ENCODE measurements at places on chromosomes 2 and 18. TPM values are rescaled to one million over a fixed set of nuclear protein-coding genes. Genes with fewer than 3 reads are reported as not detected.

- peak; percentile 61 for DNase-seq
Measured at GRCh38 chr18:79068341-79068936, 755 bp upstream of the ATP9B start.

- DNase-seq, result no peak
Measured at GRCh38 chr18:13019301-13019700, 28.1 kb downstream of the CEP192 start.

The GRP gene
- 0.29 TPM for polyA plus RNA-seq

- no peak for DNase-seq
Measured at GRCh38 chr18:29087616-29088246, 910.8 kb upstream of the CDH2 start.

GRCh38 chr2:28101123-28101522, 210.6 kb downstream of the BABAM2 start:
- no peak for DNase-seq

DNA sequence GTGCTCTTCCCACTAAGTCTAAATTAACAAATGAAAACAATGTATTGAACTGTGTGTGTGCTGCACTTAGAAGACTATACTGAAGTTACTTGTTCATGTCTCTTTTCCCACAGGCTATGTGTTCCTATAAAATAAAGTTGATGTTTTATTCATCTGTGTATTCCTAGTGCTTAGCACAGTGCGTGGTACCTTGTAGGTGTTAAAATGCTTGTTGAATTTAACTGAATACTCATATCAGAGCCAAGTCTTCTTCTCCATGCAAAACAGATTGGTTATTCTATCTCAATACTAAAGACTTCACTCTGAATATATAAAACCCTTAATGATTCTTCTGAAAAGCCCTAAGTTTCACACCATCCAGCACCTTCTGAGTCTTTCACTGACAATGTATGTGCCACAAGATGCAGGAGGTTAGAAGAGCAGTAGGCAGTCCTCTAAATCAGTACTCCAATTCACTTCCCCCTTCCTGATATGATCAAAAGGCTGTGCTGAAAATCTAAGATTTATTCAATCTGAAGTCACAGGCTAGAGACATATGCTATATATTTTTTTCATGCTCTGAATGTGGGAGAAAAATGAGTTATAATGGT, 231.7 kb upstream of the CCDC150 start:
- DNase-seq, result no peak

The SPRED2 gene
- polyA plus RNA-seq, result 30.9 TPM

The LRP2 gene
- 0.09 TPM for polyA plus RNA-seq

- peak; percentile 36 for DNase-seq
Measured at GRCh38 chr18:75574187-75574586, 146.7 kb upstream of the SMIM21 start.

The HAAO gene
- 17.9 TPM for polyA plus RNA-seq

- peak; percentile 16 for DNase-seq
Measured at GRCh38 chr2:164697688-164698461, 76.6 kb upstream of the GRB14 start.

The FLACC1 gene
- polyA plus RNA-seq, result 1.6 TPM

The PROM2 gene
- polyA plus RNA-seq, result 2.5 TPM

The NCKAP5 gene
- 5.0 TPM for polyA plus RNA-seq

GRCh38 chr2:31828891-31829290, 181.9 kb downstream of the MEMO1 start:
- DNase-seq, result no peak

- no peak for DNase-seq
Measured at GRCh38 chr2:171688129-171688465, 828 bp downstream of the DYNC1I2 start.

DNA sequence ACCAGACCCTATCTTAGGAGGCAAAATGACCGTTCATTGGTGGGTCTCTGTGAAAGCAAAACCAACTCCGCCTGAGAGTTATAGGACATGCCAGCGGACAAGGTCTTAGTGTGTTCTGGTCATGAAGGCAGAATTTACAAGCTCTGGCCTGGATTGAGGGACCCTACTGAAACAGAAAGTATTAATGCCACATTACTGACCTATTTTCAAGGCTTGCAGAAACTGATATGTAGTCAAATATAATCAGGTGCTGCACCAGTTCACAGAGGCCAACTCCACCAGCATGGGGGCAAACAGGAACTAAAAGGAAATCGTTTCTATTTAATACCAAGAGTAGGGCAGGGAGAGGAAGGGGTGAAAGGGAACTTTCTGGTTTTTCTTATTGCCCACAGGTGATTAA, 19.7 kb downstream of the TYMS start:
- no peak for DNase-seq

DNA sequence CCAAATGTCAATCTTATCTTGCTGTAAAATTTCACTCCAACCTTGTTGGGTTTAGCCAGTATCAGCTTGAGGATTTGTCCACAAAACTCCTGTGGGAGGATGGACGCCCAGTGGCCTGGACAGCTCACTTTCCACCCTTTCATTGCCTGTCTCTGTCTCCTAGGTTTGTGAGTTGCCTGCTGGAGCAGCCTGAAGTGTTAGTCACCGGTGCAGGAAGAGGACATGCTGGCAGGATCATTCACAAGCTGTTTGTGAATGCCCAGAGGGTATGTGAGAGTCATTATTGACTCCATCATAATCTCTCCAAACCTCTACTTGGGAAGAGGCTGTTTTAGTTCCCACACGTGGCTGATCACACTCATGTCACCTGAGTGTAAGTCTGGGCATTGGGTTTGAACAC, 112.3 kb downstream of the RAB3GAP1 start:
- DNase-seq, result no peak

GRCh38 chr2:230688490-230688889, 24.2 kb upstream of the CAB39 start:
- DNase-seq, result no peak

DNA sequence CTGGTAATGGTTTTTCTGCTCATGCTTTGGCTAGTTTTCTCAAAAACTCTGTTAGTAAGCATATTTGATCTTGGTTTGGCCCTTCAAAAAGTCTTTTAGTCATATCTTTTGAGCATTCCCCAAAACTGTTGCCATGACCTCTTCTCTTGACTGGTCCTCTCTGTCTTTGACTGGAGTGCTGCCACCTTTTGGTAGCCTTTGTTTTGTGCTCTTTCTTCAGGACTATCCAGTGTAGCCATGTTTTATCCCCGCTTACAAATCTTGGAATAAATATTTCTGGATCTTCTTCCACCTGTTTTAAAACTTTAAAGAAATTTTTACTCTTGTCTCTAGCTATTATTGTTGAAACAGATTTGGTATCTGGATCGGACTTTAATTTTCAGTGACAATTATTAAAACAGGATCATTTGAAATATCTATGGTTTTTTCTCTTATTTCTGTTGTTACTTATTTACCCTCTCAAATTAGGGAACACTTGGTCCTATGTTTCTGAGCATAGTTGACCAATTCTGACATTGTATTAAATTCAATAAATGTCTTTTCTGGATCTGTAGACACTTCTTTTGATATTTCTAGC, 965 bp upstream of the ELOA2 start:
- DNase-seq, result no peak

GRCh38 chr2:95301186-95301585, 4.0 kb downstream of the KCNIP3 start:
- DNase-seq, result no peak

The SERPINB10 gene
- polyA plus RNA-seq, result 0.45 TPM

DNA sequence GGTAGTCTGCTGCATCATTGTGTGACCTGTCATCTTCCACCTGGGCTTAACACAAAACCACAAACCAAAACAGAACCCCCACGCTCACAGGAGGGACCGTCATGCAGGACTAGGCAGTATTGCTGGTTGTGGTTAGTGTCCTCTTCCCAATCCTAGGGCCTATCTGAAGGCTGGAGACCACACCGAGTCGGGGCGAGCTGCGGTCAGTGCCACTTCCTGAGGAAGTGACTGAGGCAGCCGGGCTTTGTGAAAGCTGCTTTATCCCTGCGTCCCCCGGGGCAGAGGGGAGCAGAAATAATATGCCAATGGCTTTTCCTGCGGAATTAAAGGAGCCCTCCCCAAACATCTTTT, 22.9 kb downstream of the ZNF532 start:
- peak; percentile 72 for DNase-seq

DNA sequence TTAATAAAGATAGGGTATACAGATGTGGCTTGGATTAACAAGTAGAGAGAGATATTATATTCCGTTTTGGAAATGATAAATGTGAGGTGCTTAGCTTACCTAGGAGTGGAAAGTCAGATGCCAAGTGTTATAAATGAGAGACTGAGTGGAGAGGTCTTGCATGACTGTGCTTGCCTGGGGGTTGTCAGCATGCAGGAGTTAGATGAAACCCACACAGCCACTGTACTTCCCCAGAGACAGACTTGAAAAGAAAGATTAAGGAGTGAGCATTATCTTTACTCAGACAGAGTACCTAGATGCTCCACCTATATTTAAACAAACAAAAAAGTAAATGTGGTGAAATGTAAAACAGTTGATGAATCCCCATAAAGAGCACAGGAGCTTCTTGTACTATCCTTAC, 482.7 kb downstream of the RIT2 start:
- no peak for DNase-seq

GRCh38 chr2:130152816-130153595, 8.1 kb upstream of the CCDC74B start:
- DNase-seq, result no peak

GRCh38 chr18:78753240-78753639, 226.4 kb upstream of the SALL3 start:
- no peak for DNase-seq

The ESPNL gene
- 2.0 TPM for polyA plus RNA-seq

The YIPF4 gene
- 48.4 TPM for polyA plus RNA-seq

The NFU1 gene
- polyA plus RNA-seq, result 46.0 TPM

- DNase-seq, result no peak
Measured at GRCh38 chr2:68807821-68808266, 63.4 kb downstream of the BMP10 start.

The REG1A gene
- polyA plus RNA-seq, result not detected

DNA sequence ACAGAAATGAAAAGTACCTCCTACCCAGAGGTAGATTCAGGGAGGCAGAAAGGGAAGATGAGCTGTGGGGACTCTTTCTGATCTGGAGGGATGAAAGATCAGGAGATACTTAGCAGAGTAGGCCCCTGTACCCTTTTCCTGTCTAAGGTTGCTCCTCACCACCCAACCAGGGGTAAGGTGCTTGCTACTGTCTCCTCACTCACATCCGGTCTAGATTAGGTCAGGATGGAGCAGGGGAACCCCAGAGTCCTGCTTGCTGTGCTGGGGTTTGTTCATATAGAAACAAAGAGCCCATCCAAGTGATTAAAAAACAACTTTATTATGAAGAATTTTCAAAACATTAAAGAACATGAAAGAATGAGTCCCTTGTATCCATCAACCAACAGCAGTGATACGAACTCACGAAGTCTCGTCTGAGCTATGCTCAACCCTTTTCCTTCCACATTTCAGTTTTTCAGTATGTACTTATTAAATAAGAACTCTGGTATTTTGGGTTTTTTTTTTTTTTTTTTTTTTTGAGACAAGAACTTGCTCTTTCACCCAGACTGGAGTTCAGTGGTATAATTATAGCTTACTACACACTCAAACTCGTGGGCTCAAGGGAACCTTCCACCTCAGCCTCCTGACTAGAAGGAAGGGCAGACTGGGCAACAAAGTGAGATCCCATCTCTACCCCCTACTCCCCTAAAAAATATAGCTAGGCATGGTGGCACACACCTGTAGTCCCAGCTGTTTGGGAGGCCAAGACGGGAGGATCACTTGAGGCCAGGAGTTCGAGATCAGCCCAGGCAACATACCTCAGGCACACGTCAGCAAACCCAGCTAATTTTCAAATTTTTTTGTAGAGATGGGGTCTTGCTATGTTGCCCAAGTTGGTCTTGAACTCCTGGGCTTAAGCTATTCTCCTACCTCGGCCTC, 28.5 kb upstream of the MCFD2 start:
- no peak for DNase-seq

- no peak for DNase-seq
Measured at GRCh38 chr2:58708565-58708964, 467.4 kb upstream of the FANCL start.

GRCh38 chr18:76521417-76522121, 26.5 kb upstream of the ZNF516 start:
- DNase-seq, result no peak

The FRZB gene
- polyA plus RNA-seq, result 9.1 TPM

DNA sequence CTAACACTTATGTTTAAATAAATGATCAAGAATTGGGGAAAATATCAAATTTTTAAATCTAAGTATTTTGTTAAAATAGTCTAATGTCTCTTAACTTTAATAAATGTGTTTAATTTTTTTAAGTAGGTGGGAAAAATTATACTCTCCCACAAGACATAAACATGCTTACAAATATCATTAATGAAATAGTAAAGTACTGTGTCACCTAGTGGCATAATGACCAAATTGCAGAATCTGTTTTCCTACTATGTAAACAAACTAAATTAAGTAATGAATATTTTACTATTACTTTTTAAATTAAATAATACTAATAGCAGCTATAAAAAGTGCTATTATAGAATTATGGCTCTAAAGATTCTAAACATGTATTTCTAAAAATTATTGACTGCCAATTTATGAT, 52.0 kb upstream of the CHAC2 start:
- peak; percentile 18 for DNase-seq

The TEX44 gene
- not detected for polyA plus RNA-seq

The NT5DC4 gene
- not detected for polyA plus RNA-seq

The TUBA3D gene
- polyA plus RNA-seq, result 0.45 TPM

DNA sequence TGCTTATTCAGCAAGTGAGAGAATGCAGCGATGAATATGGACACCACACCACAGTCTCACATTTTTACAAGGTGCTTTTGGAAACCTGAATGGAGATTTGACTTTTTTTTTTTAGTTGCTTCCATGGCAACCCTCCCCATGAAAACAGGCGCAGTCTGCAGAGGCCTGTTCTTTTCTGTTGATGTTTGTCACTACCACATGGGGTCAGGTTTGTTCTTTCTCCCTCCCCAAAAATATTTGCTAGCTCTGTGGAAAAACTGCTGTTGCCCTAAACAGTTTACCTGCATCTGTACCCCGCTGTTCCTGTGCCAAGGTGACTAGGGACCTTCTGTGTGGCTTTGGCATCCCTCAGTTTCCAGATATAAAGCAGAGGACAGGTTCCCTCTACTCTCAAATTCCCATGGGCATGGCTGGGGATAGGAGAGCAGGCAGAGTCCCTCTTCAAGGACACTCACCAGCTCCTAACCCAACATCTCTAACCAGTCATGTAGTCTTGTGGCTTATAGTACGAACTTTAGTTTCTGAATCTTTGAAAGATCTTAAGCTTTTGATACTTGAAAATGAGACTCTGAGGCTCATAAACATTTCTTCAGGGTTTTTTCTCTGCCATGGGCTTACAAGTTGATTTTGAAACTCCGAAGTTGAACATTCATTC, 14.7 kb upstream of the MAPRE2 start:
- DNase-seq, result peak; percentile 52

DNA sequence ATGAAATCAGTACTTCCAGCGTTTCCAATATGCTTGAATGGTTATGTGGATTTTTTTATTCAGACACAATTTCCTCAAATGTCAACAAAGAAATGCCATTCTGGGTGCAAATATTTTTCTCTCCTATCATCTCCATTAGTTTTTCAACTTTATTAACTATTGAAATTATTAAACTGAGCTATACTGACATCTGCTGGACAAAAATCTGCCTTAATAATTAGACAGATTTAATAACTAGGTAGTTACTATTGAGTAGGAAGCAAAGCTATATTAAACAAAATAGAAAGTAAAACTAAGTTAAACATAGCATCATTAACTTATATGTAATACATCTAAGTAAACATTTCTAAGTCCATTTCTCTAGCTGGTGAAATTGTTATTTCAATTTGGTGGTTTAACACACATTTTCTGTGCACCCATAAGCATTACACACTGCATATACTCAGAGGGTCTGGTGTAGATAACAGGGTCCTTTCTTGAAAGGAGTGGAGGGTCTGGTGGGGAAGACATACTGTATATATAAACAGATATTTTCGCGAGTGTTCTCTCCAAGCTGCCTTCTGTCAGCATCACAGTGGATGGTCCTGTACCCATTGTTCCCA, 77.0 kb downstream of the LANCL1 start:
- DNase-seq, result peak; percentile 36

GRCh38 chr18:21955757-21956652, 213.4 kb upstream of the GATA6 start:
- peak; percentile 73 for DNase-seq

All from muscle of leg (tissue), 16 donors.